ENCODE measurements at places on chromosomes 3 and 15.

- no peak for DNase-seq
These were observed 150.7 kb upstream of the TRIM42 start for GRCh38 chr3:140527156-140527555.

- DNase-seq, result no peak
These were observed 23.3 kb upstream of the CEMIP start for GRCh38 chr15:80755885-80756284.

GRCh38 chr3:37224879-37225278 lies 50.5 kb upstream of the LRRFIP2 start:
- no peak for DNase-seq

DNA sequence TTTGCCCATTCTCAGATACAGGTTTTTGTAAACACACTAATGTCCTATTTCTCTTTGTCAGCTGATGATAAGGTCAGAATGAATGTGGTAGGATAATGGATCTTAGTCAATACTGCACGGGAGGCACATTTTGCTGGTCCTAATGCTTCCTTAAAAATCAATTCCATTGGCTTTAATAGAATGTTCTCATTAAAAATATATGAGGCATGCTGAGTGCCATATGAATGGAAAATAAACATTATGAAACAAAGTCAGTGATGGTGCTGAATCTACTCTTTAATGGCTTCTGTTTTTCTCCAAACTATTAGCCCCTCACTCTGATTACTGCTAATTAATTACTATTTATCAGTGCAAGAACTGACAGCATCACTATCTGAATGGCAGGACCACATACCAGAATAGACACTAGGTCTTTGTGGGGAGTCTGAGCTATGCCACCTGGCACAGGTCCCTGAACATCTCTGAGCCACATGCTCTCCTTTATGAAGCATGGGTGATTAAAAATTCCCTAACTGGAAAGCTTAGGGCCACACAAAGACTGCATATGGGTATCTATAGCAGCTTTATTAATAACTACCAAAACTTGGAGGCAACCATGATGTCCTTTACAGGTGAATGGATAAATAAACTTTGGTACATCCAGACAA lies 278.9 kb downstream of the MEX3B start:
- no peak for DNase-seq

DNA sequence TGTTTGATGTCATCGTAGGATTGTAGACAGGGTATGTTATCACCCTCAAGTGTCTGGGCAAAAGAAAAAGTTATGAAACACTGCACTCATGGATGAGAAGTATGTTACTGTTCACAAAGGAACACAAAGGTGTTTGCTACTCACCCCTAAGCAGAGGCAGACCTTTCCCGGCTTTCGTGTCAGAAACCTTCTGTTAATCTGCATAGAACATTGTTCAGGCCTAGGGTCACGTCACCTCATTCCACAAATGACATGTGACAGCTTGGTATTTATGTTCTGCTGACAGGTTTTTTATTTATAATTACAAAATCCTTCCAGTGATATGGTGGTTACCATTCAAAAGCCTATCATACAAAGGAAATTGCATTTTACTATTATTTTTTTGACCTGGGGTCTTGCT lies 16.5 kb downstream of the THUMPD3 start:
- no peak for DNase-seq

GRCh38 chr15:90962021-90962420 lies 7.3 kb downstream of the RCCD1 start:
- no peak for DNase-seq

DNA sequence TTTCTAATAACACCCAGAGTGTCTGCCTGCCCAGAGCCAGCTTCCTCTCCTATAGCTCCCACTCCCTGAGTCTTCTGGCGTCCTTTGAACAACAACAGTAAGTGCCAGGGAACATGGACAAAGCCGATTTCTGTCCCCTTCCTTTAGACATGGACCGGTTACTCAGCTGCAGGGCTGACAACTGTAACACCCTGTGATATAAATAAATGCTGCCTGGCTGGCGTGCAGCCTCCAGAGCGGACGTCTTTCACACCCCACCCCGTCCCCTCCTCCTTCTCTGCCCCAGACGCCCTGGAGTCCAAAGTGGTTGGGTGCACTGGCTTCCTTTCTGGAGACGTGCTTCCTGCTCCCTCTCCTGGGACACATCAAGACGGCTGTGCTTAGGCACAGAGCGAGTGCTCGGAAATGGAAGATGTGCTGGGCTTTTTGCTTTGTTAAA lies 281.9 kb upstream of the LRRFIP2 start:
- DNase-seq, result no peak

DNA sequence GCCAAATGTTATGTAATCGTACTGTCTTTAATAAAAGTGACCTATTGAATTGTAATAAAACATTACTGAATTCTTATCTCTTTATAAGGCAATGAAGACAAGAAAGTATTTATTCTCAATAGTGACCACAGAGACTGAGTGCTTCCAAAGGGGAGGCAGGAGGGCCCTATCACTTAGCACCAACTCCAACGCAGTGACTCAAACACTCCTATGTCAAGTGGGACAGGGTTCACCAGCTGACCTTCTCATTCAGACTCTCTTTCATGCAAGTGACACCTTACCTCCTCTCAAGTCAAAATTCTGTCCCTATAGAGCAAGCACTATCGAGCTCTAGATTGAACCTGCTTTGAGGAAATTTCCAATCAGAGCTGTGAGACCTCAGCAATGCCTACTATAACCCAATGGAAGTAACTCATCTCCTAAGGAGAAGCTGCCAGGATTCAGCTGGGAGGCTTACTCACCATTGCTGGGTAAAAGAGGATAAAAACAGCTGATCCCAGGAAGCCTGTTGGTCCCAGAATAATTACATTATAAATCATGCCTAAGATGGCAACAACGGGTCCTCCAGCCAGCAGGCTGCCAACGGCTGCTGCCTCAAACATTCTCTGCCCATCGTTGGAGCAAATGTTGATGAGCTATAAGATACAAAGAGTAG lies 35.6 kb downstream of the ABCC5 start:
- no peak for DNase-seq

- no peak for DNase-seq
These were observed 8.2 kb upstream of the TMEM62 start for GRCh38 chr15:43125100-43125661.

DNA sequence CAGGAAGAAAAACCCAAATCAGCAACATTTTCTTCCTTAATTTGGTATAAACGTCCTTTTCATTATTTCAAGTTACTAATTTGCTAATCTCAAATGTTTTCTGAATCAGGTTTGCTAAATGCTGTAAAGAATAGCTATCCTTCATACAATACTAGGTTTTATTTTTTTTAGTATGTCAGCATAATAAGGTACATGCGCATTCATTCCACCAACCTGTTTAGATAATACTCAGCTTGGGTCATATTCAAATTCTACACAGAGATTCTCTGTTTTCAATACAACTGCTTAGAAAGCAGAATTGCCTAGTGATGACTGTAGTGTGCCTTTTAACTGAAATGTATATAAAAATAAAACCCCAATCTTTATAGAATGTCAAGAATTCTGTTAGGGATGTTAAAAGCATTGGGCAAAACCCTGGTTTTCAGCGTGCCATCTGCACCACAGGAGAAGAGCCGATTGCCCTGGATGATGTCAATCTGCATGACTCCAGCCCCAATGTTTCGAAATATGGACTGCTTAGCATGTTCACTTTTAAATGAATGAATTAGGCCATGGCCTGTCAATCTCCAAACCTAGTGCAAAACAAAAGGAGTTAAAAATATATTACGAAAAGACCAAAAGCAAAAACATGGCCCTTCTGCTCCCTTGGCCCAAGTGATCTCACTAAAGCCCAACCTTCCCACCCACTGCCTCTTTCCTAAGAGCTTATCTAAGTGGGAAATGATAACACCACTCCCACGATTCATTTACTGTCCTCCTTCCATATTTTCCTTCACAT lies 107.4 kb downstream of the GLDN start:
- no peak for DNase-seq

DNA sequence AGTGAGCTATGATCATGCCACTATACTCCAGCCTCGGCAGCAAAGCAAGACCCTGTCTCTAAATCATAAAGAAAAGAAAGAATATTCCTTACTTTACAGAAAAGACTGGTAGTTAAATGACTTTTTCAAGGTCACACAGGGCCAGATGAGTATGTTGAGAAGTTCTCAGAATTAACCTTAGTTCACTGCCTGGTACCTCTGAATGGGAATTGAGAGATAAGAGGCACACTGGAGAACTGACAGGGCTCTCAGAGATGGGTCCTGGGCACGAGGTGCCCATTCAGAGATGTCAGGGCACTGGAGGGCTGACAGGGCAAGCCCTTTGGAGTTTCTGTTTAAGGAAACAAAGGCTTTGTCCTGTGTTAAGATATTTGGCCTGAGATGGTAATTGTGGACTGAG lies 157.7 kb downstream of the PDE8A start:
- DNase-seq, result no peak
